ENCODE measurements at places on chromosomes 4 and X.

- DNase-seq: no peak
These were observed 15.8 kb upstream of the DHRSX start for GRCh38 chrX:2516623-2517022.

DNA sequence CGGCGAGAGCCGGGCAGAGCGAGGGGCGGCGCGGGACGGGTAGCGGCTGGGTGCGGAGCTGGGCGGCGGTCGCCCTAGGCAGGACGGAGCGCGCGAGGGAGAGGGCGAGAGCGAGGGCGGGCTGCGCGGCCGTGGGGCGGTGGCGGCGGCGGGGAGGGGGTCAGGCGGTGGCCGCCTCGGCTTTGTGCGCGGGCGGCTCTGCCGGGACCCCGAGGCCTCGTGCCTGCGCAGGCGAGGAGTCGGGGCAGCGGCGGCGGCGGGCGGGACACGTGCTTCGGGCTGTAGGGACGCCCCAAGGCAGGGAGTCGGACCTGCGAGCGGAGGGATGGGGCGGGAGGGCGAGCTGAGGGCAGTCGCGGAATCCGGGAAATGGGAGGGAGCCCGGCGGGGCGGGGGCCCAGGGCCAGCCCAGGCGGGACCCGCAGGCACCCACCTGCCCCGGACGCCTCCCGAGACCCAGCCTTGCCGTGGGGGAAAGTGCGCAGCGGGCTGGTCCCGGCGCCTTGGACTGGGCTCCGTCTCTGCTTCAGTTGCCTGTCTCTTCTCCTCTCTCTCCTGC is 465 bp downstream of the BMPR1B start:
- DNase-seq: no peak

DNA sequence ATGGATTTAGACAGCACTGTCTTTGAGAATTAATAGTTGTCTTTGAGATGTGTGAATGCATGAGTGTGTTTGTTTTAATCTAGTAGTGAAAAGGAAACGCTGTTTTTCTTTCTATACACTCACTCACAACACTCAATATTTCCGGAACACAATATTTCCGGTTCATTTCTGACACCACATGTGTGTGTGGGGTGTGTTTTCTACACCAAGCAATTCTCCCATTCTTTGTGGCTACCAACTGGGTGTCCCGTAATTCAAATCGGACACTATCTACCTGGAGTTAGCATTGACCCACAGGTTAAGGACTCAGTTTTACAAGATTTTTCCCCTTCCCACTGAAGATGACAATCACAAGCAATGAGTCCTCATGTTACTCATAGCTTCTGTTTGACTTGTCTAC is 113.9 kb downstream of the SNCA start:
- no peak for DNase-seq

DNA sequence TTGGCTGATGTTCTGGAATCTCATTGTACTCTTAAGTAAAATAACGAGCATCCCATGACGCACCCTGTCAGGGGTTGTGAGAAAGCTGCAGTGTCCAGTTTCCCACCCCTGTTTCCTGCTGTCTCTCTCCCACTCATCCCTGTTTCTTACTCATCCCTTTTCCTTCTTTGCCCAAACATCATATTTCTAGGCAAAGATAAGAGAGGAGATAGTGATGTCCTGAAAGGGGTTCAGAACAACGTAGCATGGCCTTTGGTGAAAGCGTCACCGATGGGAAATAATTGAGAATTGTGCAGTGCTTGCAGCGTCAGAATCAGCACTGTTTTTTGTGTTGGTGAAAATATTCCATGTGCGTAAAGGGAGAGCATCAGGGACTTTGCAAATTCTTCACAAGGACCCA is 23.5 kb upstream of the TMEM165 start:
- no peak for DNase-seq

DNA sequence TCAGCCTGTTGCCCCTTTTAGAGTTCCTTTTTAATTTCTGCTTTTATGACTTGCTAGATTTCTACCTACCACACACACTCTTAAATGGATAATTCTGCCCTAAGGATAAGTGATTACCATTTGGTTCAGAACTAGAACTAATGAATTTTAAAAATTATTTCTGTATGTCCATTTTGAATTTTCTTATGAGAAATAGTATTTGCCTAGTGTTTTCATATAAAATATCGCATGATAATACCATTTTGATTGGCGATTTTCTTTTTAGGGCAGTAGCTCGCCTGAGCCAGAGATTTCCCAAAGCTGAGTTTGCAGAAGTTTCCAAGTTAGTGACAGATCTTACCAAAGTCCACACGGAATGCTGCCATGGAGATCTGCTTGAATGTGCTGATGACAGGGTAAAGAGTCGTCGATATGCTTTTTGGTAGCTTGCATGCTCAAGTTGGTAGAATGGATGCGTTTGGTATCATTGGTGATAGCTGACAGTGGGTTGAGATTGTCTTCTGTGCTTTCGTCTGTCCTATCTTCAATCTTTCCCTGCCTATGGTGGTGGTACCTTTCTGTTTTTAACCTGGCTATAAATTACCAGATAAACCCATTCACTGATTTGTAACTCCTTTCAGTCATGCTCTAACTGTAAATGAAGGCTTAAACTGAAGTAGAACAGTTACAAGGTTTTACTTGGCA is 7.8 kb downstream of the ALB start:
- DNase-seq: no peak

DNA sequence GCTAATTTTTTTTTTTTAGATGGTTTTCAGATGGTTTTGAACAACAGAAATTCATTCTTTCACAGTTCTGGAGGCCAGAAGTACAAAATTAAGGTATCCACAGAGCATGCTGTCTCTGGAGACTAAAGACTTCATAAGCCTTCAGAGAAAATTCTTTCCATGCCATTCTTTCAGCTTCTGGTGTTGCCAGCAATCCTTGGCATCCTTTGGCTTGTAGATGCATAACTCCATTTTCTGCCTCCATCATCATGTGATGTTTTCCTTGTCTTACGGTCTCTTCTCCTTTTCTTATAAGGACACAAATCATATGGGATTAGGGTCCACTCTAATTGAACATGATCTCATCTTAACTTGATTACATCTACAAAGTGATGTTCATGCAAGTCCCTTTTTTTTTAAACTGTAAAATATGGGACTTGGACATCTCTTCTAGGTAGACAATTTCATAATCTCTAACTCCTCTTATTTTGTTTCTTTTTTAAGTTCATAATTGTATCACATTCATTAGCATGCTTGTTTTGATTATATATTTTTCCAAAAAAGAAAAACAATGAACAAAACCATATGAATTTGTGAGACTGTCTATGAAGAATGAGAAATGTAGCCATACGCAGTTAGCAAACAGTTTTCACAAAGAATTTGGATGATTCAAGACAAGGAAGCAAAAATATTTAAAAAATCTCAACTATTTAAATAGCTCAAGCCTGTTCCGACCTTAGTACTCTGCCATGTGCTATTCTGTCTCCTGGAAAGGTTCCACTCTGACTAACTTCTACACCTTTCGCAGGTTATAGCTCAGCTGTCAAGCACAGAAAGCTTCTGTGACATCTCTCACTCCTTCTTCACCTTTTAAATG is 53.1 kb upstream of the GIMD1 start:
- no peak for DNase-seq

DNA sequence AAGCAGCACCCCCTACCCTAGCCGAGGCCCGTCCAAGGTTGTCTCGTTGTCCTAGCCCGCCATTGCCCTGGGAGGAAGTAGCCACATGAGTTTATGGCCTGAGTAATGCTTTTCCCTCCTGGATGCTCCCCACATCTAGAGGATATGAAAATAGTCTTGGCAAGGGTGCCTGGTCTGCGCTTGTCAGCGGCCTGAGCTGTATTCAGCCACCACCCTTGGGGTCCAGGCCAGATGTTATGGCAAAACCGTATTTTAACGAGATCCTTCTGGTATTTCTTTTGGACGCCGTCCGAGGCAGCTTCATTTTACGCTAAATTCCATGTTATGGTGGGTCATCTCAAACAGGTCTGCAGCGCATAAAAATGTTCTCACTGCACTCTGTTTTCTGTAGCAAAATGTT is 89.3 kb downstream of the GPR143 start:
- no peak for DNase-seq

GRCh38 chr4:8105306-8106100 is 53.1 kb downstream of the ABLIM2 start:
- peak; percentile 63 for DNase-seq

DNA sequence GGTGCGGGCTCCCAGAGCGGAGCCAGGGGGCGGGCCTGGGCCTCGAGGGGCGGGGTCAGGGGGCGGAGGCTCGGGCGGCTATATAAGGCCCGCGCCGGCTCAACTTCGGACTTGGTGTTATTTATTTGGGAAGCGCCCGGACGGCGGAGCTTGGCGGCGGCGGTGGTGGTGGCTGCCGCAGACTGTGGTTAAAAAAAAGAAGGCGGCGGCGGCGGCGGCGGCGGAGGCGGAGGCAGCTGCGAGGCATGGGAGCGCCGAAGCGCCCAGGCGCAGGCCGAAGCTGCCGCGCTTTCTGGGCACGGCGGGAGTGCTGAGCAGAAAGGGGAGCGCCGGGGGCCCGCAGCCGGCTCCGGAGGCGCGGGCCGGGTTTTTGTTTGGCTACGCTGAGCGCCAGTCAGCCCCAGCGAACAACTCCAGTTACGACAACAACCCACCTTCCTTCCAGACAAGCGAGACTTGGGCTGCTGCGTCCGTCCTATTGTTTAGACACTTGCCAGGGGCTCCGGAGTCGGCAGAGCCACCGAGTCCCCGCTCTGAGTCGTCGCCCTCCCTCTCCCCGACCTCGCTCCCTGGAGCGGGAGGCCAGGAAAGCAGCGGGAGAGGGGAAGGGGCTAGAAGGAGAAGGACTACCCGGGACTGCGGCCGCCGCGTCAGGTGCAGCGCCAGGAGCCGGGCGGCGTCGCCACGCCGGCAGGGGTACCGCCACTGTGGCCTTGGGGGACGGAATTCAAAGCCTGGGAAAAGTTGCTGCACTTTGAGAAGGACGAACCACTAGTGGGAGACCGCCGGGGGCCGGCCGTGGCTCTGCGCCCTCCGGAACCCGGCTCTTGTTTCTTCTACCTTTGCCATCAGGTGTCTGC is at the start of gene SLIT2:
TSS of gene SLIT2 (plus strand) at position 110 of the 860 bp plus-strand sequence. CDS start 1,911 bp downstream, outside the sequence.
- DNase-seq: no peak

- DNase-seq: no peak
These were observed 97.6 kb upstream of the IRS4 start for GRCh38 chrX:108833993-108834392.

DNA sequence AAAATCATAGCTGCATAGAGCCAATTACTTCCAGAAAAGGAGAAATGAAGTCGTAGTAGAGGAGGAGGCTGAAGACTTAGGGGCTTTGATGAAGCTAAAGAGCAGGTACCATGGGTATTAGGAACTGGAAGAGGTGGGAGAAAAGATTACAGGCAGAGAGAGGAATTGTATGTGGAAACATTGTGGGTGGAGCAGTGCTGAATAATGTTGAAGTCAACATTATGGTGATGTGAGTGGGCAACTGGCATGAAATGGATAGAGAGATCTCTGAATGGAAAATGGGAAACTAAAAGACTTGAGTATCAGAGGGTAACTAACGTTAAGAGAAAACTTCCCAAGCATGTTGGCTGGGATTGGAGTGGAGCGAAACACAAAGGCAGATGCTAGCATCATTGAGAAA is 92.5 kb downstream of the AREG start:
- no peak for DNase-seq

- no peak for DNase-seq
These were observed 6.7 kb upstream of the HSD17B10 start for GRCh38 chrX:53440621-53441517.

DNA sequence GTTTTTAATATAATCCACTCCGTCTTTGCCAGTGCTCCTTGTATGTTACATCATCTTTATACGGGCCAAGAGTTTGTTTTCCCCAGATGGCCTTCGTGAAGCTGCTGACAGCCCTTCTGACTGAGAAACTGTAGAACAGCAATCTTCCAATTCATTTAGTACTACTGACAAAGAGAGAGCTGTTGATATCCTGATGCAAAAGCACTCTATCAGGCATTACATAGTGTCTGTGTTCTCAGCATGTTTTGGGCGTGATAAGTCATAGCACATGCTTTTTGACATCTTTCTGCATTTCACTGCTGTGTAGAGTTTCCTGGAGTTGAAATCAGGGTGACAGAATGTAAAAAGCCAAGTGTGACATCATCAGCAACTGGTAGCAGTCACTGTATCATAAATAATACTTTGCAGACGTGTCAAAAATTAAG is 746.3 kb upstream of the FAM241A start:
- no peak for DNase-seq

GRCh38 chr4:91108751-91109150 is 981.6 kb downstream of the CCSER1 start:
- no peak for DNase-seq

GRCh38 chrX:28189011-28189410 is 207.8 kb upstream of the DCAF8L1 start:
- DNase-seq: no peak

- DNase-seq: no peak
These were observed 57.5 kb upstream of the GIMD1 start for GRCh38 chr4:106426069-106426468.

DNA sequence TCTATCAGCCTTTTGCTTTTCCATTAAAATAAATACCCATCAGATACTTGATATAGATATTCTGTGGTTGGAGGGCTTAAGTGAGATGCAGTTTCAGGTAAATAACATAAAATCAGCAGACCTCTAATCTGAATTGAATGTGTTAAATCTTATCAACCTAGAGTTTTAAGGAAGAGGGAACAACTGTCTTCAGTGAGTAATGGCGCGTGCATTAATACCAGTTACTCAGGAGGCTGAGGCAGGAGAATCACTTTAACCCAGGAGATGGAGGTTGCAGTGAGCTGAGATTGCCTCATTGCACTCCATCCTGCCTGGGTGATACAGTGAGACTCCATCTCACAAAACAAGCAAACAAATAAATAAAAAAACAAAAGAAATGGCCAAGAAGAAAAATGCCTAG is 54.3 kb downstream of the FAT4 start:
- no peak for DNase-seq

- no peak for DNase-seq
These were observed 42.0 kb downstream of the CENPE start for GRCh38 chr4:103156106-103156505.

DNA sequence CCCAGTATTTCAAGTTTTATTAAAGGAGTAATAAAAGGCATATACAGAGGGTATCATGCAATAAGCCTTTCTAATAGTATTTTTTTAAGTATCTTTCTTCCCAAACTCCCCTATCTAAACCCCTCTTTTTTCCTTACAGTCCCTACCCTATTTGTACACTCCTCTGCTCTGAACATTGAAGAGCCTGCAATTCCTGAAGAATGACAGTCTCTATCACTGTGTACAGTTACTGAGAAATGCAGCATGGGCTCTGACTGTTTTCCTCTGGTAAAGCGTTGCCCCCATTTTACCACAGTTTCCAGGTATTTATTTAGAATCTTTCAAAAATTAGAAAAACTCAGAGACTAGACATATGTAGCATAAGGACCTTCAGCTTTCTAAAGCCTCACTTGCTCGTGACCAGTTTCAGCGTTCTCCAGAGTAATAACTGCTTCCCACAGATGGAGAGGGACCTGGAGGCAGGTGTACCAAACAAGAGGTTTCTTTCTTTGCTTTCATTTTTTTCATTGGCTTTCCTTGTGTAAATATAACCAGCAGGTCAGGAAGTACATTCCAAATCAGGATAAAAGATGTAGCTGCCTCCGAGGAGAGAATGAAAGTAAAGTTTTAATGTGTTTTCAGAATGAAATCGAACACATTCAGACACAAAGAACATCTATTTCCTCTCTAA is 230.8 kb downstream of the CFAP299 start:
- DNase-seq: no peak
